Heart right ventricle (tissue), 16 donors: ENCODE measurements at places on chromosomes 3 and 15. TPM values are rescaled to one million over a fixed set of nuclear protein-coding genes. Genes with fewer than 3 reads are reported as not detected.

SEMA5B gene
- total RNA-seq = 4.8 TPM

TYRO3 gene
- 3.6 TPM for total RNA-seq

IL12A gene
- 0.88 TPM for total RNA-seq

CAMK2N2 gene
- not detected for total RNA-seq

SLC22A13 gene
- 0.49 TPM for total RNA-seq

SUCNR1 gene
- total RNA-seq = 0.23 TPM

IL17RE gene
- total RNA-seq = 0.53 TPM

DNAJB8 gene
- not detected for total RNA-seq

- no peak for DNase-seq
- H3K4me1 ChIP-seq = no peaks in the 10 kb centered on the region
- H3K36me3 ChIP-seq = no peaks in the 10 kb centered on the region
- H3K4me3 ChIP-seq = no peak overlapping the region
- peaks cover 5% of the 10 kb centered on the region for H3K27me3 ChIP-seq
Observed at GRCh38 chr3:160477750-160478149, 28.2 kb upstream of the TRIM59 start.

DNA sequence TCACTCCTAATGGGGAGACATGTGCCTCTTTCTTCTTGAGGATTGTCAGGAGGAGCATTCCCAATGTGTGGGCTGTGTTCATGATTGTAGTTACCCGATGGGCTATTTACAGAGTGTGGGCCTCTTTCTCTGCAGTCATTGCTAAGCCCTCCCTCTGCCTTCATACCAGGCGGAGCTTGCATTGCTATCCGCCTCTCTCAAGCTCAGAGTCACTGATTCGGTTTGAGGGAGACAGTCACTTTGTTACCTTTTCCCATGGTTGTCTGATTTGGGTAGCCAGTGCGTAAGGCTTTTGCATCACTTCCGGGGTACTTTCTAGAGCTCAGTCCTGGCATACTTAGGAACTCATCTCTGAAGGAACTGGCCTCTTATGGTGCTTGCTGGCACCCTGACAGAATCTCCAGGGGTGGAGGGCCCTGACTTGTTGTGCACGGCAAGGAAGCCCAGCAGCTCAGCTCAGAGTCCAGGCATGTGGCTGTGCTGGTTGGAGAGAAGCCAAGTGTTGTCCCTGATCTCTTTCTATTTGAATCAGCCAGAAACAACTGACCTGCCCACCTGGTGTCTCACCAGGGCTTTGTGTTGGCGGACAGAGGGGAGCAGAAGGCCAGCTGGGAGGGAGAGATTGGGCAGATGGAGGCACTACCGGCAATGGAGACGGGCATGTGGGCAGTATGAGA, 79.8 kb downstream of the EPHB1 start:
- H3K27ac ChIP-seq = no peak overlapping the region
- no peaks in the 10 kb centered on the region for H3K4me1 ChIP-seq
- H3K4me3 ChIP-seq = no peak overlapping the region
- H3K36me3 ChIP-seq = no peaks in the 10 kb centered on the region
- DNase-seq = no peak

DNA sequence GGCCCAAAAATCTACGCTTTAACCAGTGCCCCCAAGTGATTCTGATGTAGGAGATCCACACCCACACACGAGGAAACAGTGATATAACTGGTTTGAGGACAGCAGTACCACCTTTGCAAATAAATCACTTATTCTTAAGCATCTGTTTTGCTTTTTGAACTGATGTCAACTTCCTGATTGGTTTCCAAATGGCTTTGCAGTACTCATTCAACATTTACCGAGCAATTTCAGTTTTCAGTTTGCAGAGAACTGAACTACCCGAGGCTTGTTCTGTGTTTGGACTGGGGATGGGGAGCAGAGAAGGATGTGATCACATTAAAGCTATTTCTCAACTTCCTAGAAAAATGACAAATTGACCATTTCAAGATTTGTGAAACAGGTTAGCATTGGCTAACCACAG, 1.1 kb upstream of the GYG1 start:
- no peak for DNase-seq
- H3K27me3 ChIP-seq = no peaks in the 10 kb centered on the region
- peak overlapping the region; percentile 98 for H3K27ac ChIP-seq
- no peak overlapping the region for H3K4me3 ChIP-seq

GRCh38 chr15:100328796-100329195, 13.0 kb downstream of the ADAMTS17 start:
- H3K4me3 ChIP-seq = no peak overlapping the region
- H3K27me3 ChIP-seq = no peaks in the 10 kb centered on the region
- no peak for DNase-seq
- H3K27ac ChIP-seq = no peak overlapping the region
- H3K4me1 ChIP-seq = no peaks in the 10 kb centered on the region

- peaks cover 64% of the 10 kb centered on the region for H3K36me3 ChIP-seq
- no peak overlapping the region for H3K4me3 ChIP-seq
- H3K27me3 ChIP-seq = no peaks in the 10 kb centered on the region
- no peak for DNase-seq
Observed at GRCh38 chr3:127758013-127758412, 64.3 kb downstream of the MGLL start.

GRCh38 chr15:52680041-52680391, 828 bp upstream of the ATOSA start:
- H3K27me3 ChIP-seq = no peaks in the 10 kb centered on the region
- no peak for DNase-seq
- no peaks in the 10 kb centered on the region for H3K36me3 ChIP-seq
- no peak overlapping the region for H3K27ac ChIP-seq
- H3K4me1 ChIP-seq = peaks cover 38% of the 10 kb centered on the region

- H3K27me3 ChIP-seq = no peaks in the 10 kb centered on the region
- DNase-seq = no peak
- no peak overlapping the region for H3K4me3 ChIP-seq
- no peak overlapping the region for H3K27ac ChIP-seq
- H3K36me3 ChIP-seq = no peaks in the 10 kb centered on the region
Observed at GRCh38 chr3:7707187-7707586, 794.4 kb upstream of the LMCD1 start.

DNA sequence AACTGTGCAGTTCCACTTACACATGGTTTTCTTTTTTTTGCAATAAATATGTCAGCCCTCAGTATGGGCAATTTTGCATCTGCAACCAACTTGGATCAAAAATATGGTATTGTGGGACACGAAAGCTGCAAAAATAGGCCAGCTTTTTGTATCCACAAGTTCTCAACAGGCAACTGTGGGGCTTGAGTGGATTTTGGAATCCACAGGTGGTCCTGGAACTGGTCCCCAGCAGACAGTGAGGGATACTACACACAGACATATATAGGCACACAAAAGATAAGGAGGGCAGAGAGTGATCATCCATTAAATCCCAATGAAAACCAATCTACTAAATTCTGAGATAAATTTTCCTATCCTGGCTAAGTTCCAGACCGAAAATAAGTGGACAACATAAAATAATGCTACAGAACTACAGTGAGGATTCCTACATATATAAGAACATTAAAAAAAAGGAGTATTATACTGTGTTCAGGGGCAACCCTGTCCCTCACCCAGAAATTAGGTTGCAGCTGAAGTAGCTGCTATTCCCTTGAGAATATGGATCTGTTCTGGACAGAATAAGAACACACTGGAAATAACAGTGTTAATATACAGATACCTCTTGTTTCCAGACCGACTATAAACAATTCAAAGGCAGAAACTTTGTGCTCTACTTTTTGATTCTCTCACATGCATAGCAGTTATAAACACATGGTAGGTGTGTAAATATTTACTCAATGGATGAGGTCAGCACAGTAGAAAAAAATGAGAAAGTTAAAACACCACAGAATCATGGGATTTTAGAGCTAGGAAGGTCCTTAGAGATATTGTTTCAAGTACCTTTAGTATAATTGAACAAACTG, 25.4 kb downstream of the DENND4A start:
- H3K27me3 ChIP-seq = no peaks in the 10 kb centered on the region
- H3K27ac ChIP-seq = no peak overlapping the region
- H3K36me3 ChIP-seq = no peaks in the 10 kb centered on the region
- DNase-seq = no peak

DNA sequence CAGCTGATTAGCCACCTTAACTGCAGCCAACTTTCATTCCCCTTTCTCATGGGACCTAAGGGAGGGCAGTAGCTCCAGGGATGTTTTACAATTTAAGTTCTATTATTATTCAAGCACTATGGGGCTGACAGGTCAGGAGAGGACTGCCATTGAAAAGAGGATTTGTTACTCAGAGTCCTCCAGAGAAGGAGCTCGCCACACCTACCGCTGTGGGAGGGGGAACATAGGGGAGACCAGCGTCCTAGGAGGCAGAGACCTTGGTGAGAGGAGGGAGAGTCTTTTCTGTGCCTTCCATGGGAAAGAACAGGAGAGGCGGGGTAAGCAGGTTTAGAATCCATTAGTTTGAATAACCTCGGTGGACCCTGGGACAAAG, 14.4 kb downstream of the ATP10A start:
- H3K27ac ChIP-seq = peak overlapping the region; percentile 80
- no peaks in the 10 kb centered on the region for H3K27me3 ChIP-seq
- H3K36me3 ChIP-seq = no peaks in the 10 kb centered on the region
- H3K4me3 ChIP-seq = peak overlapping the region; percentile 40

DNA sequence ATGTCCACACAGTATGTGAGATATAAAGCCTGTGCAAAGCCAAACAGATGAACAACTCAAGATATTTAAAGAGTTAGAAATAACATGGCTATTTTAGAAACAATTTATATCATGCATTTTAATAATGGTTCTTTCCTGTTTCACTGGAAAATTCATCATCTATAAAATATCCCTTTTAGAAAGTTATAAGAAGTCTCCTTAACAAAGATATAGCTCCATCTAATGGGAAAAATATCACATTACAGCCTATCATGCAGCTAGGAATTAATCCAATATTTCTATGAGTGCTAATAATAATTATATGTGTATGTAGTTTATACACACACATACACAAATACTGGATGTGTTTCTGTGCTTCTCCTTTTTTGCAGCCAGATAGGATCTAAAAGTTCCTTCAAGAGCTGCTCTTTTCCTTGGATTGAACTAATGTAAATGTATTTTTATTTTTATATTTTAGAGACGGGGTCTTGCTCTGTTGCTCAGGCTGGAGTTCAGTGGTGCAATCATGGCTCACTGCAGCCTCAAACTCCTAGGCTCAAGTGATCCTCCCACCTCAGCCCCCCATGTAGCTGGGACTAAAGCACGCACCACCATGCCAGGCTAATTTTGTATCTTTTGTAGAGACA, 21.6 kb downstream of the RPL22L1 start:
- DNase-seq = no peak
- H3K36me3 ChIP-seq = no peaks in the 10 kb centered on the region
- no peaks in the 10 kb centered on the region for H3K27me3 ChIP-seq
- H3K27ac ChIP-seq = no peak overlapping the region
- H3K4me3 ChIP-seq = no peak overlapping the region
- no peaks in the 10 kb centered on the region for H3K4me1 ChIP-seq

DNA sequence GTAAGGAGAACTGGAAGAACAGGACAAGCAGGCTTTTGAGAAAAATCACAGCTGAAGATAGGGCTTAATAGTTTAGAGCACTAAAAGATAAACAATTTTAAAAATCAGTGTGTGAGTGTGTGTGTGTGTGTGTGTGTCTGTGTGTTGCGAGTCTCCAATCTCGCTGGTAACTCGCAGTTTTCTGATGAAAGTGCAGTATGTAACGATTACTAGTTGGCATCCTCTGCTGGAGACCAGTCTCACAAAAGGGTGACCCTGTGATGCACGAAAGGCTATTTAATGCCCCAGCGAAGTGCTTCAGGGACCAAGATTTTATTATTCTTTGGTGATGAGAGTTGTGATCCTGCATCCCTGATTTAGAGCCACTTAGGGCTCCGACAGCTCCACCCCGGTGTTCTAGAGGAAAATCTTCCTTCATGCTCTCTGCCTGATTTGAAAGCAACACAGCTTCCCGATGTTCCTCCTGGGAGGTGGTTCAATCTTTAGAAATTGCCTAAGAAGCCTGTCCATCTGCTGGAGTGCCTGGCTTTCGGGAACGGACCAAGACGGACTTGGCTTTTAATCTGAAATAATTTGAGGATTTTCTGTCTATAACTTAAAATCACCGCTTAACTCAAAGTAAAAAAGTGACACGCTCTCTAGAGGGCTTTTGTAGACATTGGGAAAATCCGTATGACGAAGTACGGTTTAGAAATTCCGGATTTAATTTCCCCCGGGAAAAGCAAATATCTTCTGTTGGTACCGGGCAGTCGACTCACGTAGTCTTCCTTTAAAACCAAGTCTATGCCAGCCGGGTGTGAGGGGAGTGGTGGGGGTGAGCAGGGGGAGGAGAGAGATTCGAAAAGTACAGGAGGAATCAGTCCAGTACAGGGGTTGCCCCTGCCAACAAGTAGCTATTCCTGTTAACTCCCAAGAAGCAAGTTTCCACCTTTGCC, 1.1 kb upstream of the ALCAM start:
- H3K27ac ChIP-seq = no peak overlapping the region
- no peak for DNase-seq
- H3K27me3 ChIP-seq = peaks cover 4% of the 10 kb centered on the region
- peaks cover 45% of the 10 kb centered on the region for H3K4me1 ChIP-seq
- peak overlapping the region; percentile 59 for H3K4me3 ChIP-seq
- H3K36me3 ChIP-seq = no peaks in the 10 kb centered on the region

- no peaks in the 10 kb centered on the region for H3K4me1 ChIP-seq
- no peaks in the 10 kb centered on the region for H3K27me3 ChIP-seq
- H3K4me3 ChIP-seq = no peak overlapping the region
- no peaks in the 10 kb centered on the region for H3K36me3 ChIP-seq
Observed at GRCh38 chr3:11072631-11073030, 80.1 kb downstream of the SLC6A1 start.

DNA sequence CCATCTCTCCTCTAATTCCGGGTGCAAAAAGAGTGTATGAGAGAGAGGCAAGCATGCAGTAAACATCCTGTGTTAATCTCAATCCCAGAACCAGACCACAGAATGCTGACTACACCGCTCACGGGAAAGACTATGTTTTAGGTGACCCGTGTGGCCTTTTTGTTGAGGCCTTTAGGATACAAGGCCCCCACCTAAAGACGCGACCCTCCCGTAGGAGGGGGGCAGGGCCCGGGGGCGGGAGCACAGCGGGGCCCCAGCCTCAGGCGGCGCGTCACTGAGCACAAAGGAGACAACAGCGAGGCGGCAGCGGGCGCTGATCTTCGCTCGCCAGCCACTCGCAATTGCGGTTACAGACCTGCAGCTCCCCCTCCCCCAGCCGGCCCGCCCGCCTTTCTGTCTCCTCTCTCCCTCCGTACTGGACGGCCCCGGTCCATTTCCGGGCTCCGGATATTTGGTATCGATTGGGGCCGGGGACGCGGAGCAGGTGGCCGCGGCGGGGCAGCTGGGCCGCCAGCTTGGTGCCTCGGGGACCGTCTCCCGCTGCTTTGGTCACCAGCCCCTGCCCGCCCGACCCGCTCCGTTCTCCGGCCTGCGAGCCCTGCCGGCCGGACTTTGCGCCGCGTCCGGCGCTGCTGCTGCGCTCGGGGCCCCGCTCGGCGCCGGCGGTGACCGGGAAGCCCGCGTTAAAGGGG, at the start of gene CCDC50:
Gene CCDC50 (plus strand): TSS at position 433 of the 692 bp plus-strand sequence. CDS start 281 bp downstream, outside the sequence.
- peak within 1 kb of the TSS; percentile 95 for H3K27ac ChIP-seq
- peak; percentile 90 for DNase-seq
- H3K36me3 ChIP-seq = no peaks in the 10 kb centered on the region
- no peaks in the 10 kb centered on the region for H3K27me3 ChIP-seq
- H3K4me1 ChIP-seq = peaks cover 48% of the 10 kb centered on the region
- peak within 1 kb of the TSS; percentile 77 for H3K4me3 ChIP-seq
